ENCODE measurements at places on chromosomes 16 and 17.

- DNase-seq, result no peak
Measured at GRCh38 chr16:54411544-54411943, 125.0 kb upstream of the IRX3 start.

DNA sequence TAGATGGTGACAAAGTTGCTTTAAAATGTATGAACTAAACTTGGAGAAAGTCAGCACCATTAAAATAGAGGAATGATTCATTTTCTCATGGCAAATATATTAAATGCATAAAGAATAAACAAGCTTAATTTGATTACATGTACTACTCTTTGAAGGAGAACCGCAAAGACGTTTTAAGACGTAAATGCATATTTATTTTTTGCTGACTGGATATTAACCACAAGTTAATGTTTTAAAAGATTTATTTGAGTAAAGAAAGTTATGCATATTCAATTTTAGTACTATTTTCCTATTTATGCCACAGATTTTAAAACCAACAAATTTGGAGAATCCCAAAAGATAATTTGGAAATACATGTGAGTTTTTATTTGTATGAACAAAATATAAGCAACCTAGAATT lies 1121.9 kb downstream of the CDH8 start:
- no peak for DNase-seq

DNA sequence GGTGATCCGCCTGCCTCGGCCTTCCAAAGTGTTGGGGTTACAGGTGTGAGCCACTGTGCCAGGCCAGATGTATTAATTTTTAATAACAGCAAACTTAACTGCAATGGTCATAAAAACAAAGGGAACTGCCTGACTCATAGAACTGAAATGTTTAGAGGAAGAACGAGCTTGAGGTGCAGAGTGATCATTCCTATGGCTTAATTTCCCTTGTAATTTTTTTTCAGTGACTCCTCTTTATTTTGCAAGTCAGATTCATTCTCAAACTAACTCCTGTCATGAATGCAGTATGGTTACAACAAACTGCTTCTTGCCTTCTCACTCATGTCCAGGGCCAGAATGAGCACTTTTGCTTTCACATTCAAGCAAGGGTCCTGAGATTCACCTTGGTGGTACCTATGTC lies 231.3 kb downstream of the HAPSTR1 start:
- no peak for DNase-seq

GRCh38 chr16:85306071-85306792 lies 194.0 kb upstream of the CIBAR2 start:
- DNase-seq, result peak; percentile 90

- DNase-seq, result peak; percentile 48
Measured at GRCh38 chr17:28716740-28717577, 709 bp downstream of the RAB34 start.

GRCh38 chr17:13643180-13643579 lies 41.5 kb upstream of the HS3ST3A1 start:
- no peak for DNase-seq

DNA sequence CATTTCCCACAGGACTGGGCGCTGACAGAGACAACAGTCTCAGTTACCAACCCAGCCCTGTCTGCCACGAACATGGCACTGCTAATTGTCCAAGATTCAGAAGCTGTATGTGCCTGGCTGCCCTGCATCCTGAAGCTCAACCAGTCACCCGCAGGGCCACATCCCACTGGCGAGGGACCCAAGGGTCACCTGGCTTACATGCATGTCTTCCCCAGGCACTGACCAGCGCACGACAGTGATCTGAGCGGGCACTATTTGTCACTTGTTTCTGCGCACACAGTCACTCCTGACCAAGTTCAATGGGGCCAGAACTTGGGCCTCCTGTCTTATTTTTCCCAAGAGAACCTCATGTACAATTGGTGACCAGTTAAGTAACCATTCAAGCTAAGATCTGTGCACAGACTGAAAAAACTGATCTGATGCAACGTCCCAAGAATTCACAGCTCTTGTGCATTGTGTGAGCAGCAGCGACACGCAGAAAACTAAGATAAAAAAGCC lies 13.1 kb downstream of the USP7 start:
- DNase-seq, result peak; percentile 72

GRCh38 chr17:81367171-81367570 lies 28.1 kb upstream of the BAHCC1 start:
- no peak for DNase-seq

DNA sequence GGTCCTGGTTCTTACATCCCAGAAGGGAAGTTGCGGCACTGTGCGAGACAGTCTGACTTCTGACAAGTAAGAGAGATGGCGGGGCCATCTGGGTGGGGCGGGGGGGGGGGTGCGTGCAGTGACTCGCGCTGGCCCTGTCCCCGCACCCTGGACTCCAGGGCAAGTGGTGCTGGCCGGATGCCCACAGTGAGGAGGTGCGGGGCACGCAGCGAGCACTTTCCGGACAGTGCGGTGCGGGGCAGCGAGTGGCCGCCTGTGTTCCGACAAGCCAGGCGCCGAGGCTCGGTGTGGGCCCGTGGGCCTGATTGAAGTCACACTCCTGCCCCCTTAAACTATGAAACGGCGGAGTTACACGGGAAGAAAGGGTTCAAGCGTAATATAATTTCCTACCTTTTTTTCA lies 106.4 kb downstream of the BANP start:
- no peak for DNase-seq

GRCh38 chr17:62381561-62381960 lies 1.2 kb downstream of the EFCAB3 start:
- no peak for DNase-seq

GRCh38 chr17:75152922-75153779 lies 1.2 kb downstream of the JPT1 start:
- DNase-seq, result peak; percentile 29

DNA sequence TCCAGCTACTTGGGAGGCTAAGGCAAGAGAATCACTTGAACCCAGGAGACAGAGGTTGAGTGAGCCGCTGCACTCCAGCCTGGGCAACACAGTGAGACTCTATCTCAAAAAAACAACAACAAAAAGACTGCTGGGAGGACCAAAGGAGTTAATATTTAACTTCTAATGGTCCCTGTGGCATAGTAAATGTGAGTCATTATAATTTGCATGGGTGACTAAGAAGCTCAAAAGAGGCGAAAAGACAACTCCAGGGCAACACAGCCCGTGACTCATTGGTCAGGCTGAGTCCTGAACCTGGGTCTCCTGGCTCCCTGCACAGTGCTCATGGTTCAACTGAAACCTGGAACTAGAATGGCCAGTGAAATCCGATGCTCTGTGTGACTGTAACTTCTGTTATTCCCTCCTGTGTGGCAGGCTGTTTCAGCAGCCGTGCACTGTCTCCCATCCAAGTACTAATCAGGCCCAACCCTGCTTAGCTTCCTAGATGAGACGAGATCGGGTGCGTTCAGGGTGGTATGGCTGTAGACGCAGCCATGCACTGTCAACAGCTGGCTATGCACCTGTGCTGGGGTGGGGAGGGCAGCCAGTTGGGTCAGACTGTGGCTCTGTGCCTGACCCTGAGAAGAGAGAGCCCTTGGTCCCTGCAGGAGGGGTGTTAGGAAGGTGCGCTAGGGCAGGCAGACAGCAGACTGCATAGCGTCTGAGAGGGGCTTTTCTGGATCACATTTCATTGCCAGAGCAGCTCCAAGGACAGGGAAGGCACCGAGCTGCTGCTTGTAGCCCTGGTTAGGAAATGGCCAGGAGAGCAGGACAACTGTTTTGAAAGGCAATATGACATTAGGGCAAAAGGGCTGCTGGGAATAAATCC lies 14.5 kb upstream of the GPRC5C start:
- no peak for DNase-seq

GRCh38 chr17:7396147-7396546 lies 1.8 kb upstream of the PLSCR3 start:
- no peak for DNase-seq

All from fibroblast of villous mesenchyme (primary cell).